ENCODE measurements at places on chromosomes 2 and 18. TPM values are rescaled to one million over a fixed set of nuclear protein-coding genes. Genes with fewer than 3 reads are reported as not detected.

SERPINB12 gene
- not detected for total RNA-seq

GCFC2 gene
- total RNA-seq, result 16.1 TPM

KCNJ3 gene
- 55.6 TPM for total RNA-seq

IL18R1 gene
- total RNA-seq, result 5.1 TPM

DCDC2C gene
- not detected for total RNA-seq

CRACDL gene
- 5.7 TPM for total RNA-seq

SERPINB7 gene
- not detected for total RNA-seq

KATNAL2 gene
- total RNA-seq, result 5.2 TPM

DNA sequence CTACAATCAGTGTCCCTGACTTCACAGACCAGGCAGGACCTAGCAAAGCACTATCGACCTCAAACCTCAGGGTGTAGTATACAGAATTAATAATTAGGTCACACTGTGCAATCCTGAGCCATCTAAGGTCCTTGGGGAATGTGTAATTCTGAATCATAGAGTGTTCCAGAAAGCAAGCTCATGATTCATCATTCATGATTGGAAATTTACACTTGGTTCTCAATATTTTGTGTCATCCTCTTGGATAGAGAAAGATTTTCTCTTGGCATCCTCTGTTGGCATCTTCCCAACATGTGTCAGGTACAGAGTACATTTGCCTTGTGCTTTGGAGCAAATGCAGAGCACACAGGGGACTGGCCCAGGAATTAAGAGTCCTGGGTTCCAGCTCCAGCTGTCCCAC, 245.0 kb upstream of the NT5C1B start:
- DNase-seq, result no peak

- no peak for DNase-seq
Measured at GRCh38 chr2:203574824-203575223, 39.7 kb upstream of the RAPH1 start.

GRCh38 chr2:85213404-85213803, 80.2 kb downstream of the TCF7L1 start:
- no peak for DNase-seq

GRCh38 chr2:43541165-43541564, 54.7 kb downstream of the THADA start:
- DNase-seq, result no peak

DNA sequence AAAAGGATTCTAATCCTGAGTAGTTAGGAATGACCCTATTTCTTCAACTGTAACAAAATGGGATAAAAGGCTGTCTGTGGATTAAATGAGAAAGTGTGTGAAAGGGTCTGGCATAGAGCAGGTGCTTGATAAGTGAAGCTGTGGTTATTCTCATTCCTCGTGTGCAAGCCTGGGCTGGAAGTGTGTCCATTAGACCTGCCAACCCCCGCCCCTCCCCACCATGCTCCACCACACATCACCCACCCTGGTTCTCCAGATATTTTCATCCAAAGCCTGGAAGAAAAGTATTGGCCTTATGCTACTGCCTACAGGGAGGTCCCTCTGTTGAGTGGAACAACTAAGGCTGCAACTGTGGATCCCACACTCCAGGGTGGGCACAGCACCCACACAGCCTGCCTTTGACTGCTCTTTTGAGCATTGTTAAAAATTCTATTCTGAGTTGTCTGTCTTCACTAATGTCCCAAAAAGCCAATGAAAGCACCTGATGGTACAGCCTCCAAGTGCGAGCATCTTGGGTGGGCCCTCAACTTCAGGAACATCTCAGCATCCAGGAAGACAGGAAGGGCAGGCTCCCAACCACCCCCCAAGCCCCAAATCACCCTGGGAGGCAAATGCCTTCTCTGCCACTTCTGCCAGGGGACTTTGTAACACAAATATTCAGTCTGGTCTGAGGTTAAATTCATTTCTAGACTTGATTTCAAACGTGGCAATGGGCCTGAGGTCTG, 102.8 kb upstream of the PPP1CB start:
- DNase-seq, result no peak

GRCh38 chr18:21433436-21433835, 167.1 kb downstream of the ESCO1 start:
- no peak for DNase-seq

DNA sequence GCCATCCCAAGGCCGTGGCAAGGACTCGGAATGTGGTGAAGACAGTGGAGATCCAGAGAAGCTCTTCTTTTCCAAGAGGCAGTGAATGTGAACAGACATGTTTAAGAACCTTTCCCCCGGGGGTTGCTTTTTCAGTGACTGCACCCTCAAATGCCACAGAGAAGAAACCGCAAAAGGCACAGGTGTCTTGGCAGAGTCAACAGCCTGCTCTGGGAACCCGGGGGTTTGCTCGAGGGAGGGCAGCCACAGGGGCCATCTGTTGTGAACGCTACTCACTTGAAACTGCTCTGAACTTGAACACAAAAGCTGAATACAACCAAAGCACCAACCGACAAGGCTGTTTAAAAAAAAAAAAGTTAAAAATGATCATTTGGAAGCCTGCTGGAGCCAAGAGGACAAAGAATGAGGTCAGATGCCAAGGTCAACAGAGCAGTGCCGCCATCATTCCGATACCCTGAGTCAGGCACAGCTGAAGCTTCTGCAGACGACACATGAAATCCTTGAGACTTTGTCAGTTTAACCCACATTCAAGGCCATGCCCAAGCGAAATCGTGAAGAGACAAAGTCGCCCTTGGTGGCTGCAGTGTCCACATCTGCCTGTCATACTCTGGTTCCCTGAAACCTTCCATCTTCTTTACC, 47.4 kb downstream of the PSMG2 start:
- DNase-seq, result no peak

- DNase-seq, result no peak
Measured at GRCh38 chr18:50374220-50374752, 560 bp upstream of the SKA1 start.

- no peak for DNase-seq
Measured at GRCh38 chr2:239913636-239914417, 111.3 kb downstream of the NDUFA10 start.

DNA sequence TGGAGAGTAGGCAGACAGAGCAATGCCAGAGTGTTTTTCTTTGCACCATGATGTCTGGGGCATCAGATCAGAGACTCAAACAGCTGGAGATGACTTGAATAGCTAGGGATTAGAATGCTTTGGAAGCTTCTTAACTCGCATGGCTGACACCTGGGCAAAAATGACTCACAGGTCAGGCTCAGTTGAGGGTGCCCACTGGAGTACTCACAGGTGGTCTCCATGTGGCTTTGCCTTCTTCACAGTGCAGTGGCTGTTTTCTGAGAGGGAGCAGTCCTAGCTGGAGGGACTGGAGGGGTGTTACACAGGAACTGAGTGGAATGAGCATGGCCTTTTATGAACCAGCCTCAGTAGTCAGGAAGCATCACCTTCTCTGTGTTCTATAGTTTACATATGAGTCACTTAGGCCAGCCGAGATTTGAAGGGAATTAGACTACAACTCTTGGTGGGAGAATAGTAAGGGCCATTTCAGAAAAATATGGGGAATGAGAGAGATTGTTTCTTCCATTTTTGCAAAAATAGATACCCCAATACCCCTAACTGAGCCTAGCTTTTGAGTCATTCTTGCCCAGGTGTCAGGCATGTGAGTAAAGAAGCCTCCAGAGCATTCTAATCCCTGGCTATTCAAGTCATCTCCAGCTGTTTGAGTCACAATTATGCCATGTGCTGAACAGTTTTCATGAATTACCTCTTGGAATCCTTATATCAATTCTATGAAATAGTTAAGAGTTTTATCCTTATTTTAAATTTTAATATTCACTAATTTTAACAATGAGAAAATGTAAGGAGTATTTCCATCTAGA, 7.1 kb upstream of the PPP1R1C start:
- no peak for DNase-seq
